Nephron progenitor cell (in vitro differentiated cells): ENCODE measurements at places on chromosomes 13 and 19.

GRCh38 chr13:21006141-21007005 is 55.0 kb downstream of the LATS2 start:
- DNase-seq: no peak

DNA sequence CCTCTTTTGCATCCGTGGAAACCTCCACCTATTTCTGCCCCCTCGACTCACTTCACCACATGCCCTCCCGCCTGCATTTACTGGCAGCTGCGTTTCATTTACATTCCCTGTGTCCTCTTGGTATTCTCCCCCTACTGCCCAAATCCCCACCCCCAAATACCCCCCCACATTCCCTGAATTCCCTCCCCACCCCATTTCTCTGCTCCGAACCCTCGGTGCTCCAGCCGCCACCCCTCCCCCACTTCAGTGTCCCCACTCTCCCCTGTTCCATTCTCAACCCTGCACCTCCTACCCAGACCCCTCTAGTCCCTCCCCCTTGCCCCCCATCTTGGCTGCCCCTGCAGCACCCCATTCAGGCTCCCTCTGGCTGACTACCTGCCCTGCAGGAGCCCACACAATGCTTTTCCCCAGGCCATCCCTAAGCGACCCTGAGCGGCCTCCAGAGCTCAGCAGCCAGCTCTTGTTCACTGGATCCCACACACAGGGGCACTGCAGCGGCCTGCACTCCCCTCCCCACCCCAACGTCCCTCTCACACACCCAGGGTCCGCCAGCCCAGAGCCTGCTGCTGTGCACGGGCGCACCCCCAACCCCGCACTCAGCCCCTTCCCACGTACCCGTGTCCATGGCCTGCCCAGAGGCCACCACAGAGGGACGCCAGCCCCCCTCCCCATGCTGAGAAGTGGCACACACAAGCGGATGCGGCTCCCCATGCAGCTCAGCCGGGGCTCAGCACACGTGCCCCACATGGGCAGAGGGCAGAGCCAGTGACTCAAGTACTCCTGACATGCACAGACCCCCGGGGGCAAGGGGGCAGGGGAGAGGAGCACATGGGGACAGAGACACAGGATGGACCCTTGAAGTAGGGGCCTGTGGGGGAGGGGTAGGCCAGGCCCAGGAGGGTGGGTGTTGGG is 26.3 kb downstream of the SHANK1 start:
- DNase-seq: no peak

- no peak for DNase-seq
Observed at GRCh38 chr13:76552041-76552772, 334.0 kb downstream of the KCTD12 start.

- no peak for DNase-seq
Observed at GRCh38 chr13:20997301-20998161, 63.9 kb downstream of the LATS2 start.

GRCh38 chr13:32141462-32141861 is 109.9 kb downstream of the FRY start:
- DNase-seq: no peak

GRCh38 chr13:85427416-85427815 is 371.8 kb downstream of the SLITRK6 start:
- DNase-seq: no peak

DNA sequence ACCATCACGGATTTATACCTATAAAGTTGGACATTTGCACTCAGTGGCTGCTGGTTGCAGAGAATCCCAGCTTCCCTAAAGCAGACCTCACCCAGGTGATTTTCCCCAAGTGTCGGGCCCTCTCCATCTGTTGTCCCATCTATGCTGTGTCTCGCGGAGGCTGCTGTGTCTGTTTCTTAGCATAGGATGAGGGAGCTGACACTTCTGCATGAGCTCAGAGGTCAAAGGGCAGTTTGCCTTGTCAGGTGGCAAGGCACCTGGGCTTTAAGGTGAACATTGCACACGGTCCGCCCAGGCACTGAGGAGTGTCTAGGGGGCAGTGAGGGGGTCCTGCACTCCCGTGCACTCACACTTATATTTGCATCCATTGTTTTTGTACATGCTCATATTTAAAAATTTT is 151.6 kb downstream of the ZIC5 start:
- no peak for DNase-seq

GRCh38 chr13:110653851-110654250 is 38.5 kb downstream of the NAXD start:
- no peak for DNase-seq
